ENCODE measurements at places on chromosomes 5 and 9.

GRCh38 chr9:16171911-16172310 is 619.1 kb downstream of the CCDC171 start:
- no peak overlapping the region for H3K27ac ChIP-seq
- no peaks in the 10 kb centered on the region for H3K36me3 ChIP-seq
- no peak for DNase-seq

DNA sequence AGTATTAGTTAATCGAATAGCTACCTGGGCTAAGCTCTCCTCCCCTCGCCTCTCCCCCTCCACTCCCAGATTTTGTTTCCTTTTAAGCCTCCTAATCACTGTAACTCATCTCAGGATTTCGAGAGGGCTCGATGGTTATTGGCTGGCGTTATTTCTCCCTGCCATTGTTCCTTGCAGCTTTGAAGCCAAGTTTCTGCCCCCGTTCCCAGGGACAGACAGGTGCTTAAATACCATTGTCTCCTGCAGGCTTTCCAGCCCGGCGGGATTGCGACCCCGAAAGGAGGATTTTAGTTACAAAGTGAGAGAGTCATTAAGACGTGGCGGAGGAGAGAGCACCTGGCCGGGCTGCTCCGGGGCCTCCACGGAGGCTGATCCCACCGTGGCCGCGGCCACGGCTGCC is 46.2 kb downstream of the ASS1 start:
- DNase-seq: no peak
- no peaks in the 10 kb centered on the region for H3K36me3 ChIP-seq
- H3K4me1 ChIP-seq: no peaks in the 10 kb centered on the region
- peaks cover 6% of the 10 kb centered on the region for H3K27me3 ChIP-seq

- H3K4me3 ChIP-seq: no peak overlapping the region
- peaks cover 39% of the 10 kb centered on the region for H3K4me1 ChIP-seq
- no peak overlapping the region for H3K27ac ChIP-seq
- DNase-seq: no peak
- H3K27me3 ChIP-seq: peaks cover 11% of the 10 kb centered on the region
- peaks cover 49% of the 10 kb centered on the region for H3K36me3 ChIP-seq
Measured at GRCh38 chr5:14364096-14364495, 217.5 kb upstream of the OTULINL start.

DNA sequence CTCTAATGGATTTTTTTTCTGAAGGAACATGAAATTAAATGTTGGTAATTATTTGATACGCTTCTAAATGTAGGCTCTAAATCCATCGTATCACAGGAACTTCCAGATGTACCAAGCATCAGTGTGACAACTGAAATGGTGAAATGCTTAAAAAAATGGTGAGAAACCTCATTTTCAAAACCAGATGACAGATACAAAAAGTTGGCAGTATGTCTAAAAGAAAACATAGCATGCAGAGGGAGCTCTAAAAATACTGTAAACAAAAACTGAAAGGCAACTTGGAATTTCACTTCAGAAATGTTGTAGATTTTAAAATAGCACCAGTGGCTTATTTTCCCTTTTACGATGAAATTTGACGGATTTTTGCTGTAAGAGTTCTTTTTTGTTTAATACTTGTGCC is 1043.6 kb upstream of the WWC1 start:
- peaks cover 6% of the 10 kb centered on the region for H3K4me1 ChIP-seq
- H3K4me3 ChIP-seq: no peak overlapping the region
- no peak overlapping the region for H3K27ac ChIP-seq

- H3K4me1 ChIP-seq: no peaks in the 10 kb centered on the region
- H3K4me3 ChIP-seq: no peak overlapping the region
- H3K36me3 ChIP-seq: peaks cover 4% of the 10 kb centered on the region
Measured at GRCh38 chr9:134357631-134358025, 31.4 kb downstream of the RXRA start.

- H3K36me3 ChIP-seq: no peaks in the 10 kb centered on the region
- no peak overlapping the region for H3K27ac ChIP-seq
- no peaks in the 10 kb centered on the region for H3K27me3 ChIP-seq
- H3K4me3 ChIP-seq: no peak overlapping the region
- DNase-seq: no peak
- no peaks in the 10 kb centered on the region for H3K4me1 ChIP-seq
Measured at GRCh38 chr9:107261106-107261505, 22.0 kb upstream of the RAD23B start.

- H3K27me3 ChIP-seq: no peaks in the 10 kb centered on the region
- H3K4me1 ChIP-seq: peaks cover 30% of the 10 kb centered on the region
- DNase-seq: no peak
- no peak overlapping the region for H3K27ac ChIP-seq
- no peaks in the 10 kb centered on the region for H3K36me3 ChIP-seq
- no peak overlapping the region for H3K4me3 ChIP-seq
Measured at GRCh38 chr5:59786334-59786805, 107.2 kb downstream of the PDE4D start.
